ENCODE measurements at places on chromosomes 3 and 15.

DNA sequence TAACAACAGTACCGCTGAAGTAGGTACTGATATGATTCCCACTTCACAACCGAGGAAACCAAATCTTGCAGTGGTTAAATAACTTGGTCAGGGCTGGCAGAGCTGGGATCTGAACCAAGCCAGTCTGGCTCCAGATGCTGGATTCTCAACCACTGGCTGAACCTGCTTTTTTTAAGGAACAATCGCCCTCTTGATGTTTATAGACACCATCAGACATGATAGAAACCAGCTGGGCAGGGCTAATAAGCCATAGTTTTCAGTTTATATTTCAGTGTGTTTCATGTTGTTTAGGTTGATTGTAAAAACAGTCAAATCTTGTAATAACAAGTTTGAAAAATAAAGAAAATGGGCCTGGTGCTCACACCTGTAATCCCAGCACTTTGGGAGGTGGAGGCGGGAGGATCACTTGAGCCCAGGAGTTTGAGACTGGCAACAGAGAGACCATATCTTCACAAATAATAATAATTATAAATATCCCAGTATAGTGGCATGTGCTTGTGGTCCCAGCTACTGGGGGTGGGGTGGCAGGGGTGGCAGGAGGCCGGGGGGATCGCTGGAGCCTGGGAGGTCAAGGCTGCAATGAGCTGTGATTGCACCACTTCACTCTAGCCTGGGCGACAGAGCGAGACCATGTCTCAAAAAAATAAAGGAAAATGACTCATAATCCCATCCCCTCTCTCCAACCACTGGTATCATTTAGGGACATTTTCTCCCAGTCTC, 36.7 kb downstream of the XYLB start:
- DNase-seq = no peak

- peak; percentile 18 for DNase-seq
These were observed at the start of gene PCBP4 for GRCh38 chr3:51967384-51968169. Gene PCBP4 (minus strand): TSS chr3:51967454. CDS start chr3:51961240, 6,214 bp downstream.

- no peak for DNase-seq
These were observed 12.3 kb downstream of the MEGF11 start for GRCh38 chr15:66241087-66241907.

DNA sequence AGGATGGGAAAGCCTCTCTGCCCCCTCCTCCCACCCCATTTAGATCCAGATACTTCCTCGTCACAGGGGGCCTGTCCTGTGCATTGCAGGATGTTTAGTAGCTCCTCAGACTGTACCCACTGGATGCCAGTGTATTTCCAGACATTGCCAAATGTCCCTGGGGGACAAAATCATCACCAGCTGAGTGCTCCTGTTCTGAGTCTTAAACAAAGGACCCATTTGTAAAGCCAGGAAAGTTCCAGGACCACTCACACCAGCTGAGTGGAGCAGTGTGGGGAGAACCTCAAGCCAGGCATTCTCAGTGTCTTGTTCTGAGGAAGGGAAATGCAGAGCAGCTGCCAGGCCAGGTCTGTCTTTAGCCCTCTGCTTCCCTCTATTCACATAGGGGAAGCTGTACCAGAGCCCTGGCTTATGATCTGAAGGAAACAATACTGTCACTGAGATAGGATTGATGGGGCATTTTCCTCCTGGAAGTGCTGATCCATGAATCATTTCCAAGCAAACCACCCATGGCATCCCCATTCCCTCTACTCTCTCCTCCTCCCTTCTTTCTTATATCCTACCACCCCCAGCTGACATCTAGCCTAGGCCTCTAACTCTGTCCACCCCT, 67.4 kb upstream of the MEX3B start:
- no peak for DNase-seq

GRCh38 chr3:43478118-43478785, 143.6 kb downstream of the ANO10 start:
- no peak for DNase-seq

- DNase-seq = no peak
These were observed 41.6 kb downstream of the PYDC2 start for GRCh38 chr3:191502583-191502982.

DNA sequence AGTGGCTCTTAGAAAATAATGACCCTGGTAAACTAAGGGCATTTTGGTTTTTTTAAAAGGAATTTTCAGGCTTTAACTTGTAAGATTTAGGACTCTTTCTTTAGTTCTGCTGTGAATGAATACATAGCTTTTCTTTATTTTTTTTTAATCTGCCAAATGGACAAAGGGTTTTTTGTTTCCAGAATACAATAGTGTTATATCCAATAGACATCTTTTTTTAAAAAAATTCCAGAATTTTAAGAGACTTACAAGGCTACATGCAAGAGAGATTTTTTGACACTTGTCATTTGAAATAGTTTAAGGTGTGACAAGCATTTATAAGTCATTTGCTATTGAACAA, 38.1 kb downstream of the SETMAR start:
- DNase-seq = no peak

GRCh38 chr3:62128051-62128450, 245.3 kb downstream of the FEZF2 start:
- DNase-seq = peak; percentile 40

- no peak for DNase-seq
These were observed 136.5 kb downstream of the XXYLT1 start for GRCh38 chr3:195134431-195134830.

DNA sequence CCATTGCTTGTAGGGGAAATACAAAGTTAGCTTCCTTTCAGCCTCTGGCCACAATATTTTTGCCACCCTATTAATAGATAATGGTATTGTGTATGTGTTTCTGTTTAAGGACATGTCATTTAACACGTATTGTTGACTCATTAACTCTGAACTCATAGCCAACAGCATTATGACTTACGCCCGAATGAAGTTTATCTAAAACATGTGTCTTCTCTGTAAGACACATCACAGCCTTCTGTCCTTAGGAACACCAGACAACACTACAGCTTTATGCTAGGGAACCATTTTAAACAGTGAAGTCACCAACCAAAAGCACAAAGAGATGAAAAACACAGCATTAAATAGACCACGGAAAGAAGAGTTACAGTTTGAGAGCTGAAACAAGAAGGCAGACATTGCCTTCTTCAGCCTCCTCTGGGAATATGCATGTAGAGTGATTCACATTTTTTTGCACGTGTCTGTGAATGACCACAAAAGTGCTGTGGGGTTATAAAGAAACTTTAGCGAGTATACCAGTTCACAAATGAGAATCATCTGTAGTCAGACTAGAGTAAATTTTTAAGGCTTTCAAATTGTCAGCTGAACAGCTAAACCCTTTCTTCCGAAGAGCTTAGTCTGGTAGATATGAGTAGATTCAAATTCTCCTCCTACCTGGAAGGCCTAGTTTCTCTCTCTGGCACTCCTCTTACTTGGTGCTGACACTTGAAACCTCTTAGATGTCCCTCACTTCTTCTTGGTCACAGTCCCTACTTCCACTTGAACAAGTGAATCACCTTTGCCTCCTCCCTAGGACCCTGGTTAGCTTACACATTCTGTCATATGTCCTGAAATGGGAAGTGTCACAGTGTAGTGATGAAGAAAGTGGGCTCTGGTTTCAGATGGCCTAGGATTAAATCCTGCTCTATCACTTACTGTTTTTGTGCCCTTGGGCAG, 32.2 kb downstream of the MCTP2 start:
- DNase-seq = peak; percentile 52

- peak; percentile 59 for DNase-seq
These were observed 4.6 kb upstream of the DAG1 start for GRCh38 chr3:49465270-49466034.

GRCh38 chr15:67050522-67051087, 14.8 kb upstream of the SMAD3 start:
- DNase-seq = peak; percentile 51

GRCh38 chr3:157542711-157543500, 39.7 kb upstream of the VEPH1 start:
- peak; percentile 49 for DNase-seq

- DNase-seq = no peak
These were observed 30.4 kb downstream of the SNRPN start for GRCh38 chr15:24985224-24985623.

DNA sequence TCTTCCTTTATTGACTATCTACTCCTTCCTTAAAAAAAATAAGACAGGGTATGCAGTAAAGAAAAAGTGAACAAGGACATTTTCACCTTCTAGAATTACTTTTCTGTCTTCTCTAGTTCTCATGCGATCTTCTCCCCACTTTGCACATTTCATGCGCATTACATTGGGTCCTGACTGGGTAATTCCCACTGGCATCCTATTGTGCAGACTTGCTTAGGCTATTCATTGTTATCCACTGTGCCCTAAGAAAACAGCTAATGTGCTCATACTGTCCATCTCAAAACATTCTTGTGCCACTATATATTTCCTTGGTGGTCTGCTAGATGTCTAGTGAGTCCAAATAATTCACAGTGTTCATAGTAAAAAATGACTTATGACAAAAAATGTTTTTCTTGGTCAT, 447.4 kb upstream of the ROBO1 start:
- no peak for DNase-seq

DNA sequence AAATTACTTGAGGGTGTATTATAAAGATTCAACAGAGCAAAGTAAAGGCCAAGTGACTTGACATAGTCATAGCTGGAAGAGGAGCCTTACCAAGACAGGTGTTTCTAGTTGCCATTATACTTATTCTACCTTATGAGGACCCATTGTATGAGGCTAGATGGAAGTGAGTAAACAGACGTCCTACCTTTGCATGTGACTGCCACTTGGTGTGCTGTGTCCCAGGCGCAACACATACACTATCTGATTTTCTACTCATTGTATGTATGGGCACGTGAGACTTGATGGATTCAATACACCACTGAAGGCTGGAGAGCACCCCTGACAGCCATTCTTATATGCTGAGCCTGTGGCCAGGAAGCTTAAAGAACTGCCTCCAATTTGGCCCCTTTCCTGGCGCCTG, 40.5 kb downstream of the BOC start:
- no peak for DNase-seq

GRCh38 chr3:160331127-160331937, 67.7 kb downstream of the IFT80 start:
- peak; percentile 96 for DNase-seq

DNA sequence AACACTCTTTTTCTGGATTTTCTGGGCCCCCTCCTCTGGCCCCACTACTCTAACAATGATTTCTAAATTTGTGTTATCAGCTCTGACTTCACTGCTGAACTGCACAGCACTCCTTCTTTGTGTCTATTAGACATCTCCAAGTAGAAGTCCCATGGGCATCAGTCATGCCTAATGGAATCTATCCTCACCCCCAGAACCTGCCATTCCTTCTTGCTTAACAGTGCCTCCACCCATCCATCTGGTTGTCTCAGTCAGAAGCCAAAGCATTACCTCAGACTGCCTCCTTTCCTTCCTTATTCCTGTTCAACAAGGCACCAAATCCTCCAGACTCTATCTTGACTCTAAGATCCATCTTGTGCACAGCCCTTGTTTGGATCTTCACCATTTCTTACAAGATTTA, 36.2 kb downstream of the SSR3 start:
- DNase-seq = peak; percentile 56

- peak; percentile 76 for DNase-seq
These were observed 124.9 kb downstream of the ZBTB20 start for GRCh38 chr3:115022199-115022598.

- no peak for DNase-seq
These were observed 49.8 kb downstream of the IQSEC1 start for GRCh38 chr3:13023235-13023970.

DNA sequence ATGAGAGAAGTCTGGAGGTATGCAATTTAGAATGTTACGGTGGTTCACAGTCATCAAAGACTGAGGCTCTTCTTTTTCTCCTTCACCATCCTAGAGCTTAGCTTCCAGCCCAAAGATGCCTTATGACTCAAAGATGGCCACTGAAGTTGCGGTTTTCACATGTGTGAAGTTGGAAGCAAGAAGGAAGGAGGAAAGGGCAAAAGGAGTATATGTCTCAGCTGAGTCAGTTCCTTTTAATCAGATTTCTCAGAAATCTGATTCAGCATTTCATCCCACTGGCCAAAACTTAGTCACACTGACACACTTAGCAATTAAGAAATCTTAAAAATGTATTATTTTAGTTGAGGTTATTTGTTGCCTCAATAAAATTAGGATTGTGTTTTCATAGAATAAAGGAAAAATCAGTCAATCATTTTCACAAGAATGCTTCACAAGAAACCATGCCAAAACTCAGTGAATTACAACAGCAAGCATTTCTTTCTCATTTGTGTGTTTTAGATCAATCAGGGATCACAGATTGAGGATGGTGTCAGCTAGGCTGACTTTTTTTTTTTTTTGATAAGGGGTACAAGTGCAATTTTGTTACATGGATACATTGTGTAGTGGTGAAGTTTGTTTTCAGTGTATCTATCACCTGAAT, 211.1 kb upstream of the GADL1 start:
- DNase-seq = peak; percentile 96

DNA sequence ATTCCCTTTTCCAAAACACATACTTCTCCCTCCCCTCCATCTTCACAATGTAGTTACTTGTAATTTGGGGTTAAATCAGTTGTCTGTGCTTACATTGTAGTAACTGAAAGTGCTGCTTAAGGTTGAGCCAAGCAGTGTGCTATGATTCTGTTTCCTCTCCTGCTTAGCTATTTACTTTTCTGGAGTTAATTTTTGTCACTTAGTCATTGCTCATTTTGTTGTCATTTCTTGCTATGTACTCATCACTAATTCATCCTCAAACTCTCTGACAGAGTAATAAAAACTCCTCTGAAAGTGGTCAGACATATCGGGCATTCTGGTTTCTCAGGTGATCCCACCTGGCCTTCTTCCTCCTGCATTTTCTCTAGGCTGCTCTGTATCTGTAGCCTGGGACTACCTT, 80.7 kb downstream of the PPARG start:
- no peak for DNase-seq

- DNase-seq = peak; percentile 47
These were observed 121.6 kb downstream of the UBE2E2 start for GRCh38 chr3:23324745-23325144.

- no peak for DNase-seq
These were observed 151.0 kb downstream of the ALDH1A2 start for GRCh38 chr15:57914350-57915055.
